NCI-H1105 (cell line): ENCODE measurements at places on chromosomes 11 and 22.
A peak's percentile ranks its signal among the peaks of the same experiment; 100 is the strongest.

GRCh38 chr11:11916981-11917399, 75.2 kb downstream of the USP47 start:
- DNase-seq: no peak

- DNase-seq: no peak
Measured at GRCh38 chr22:43390872-43391271, 20.9 kb upstream of the MPPED1 start.

GRCh38 chr11:134950692-134951304, 538.8 kb upstream of the B3GAT1 start:
- DNase-seq: no peak

GRCh38 chr11:22634897-22635629, 9.4 kb upstream of the FANCF start:
- DNase-seq: peak; percentile 35

DNA sequence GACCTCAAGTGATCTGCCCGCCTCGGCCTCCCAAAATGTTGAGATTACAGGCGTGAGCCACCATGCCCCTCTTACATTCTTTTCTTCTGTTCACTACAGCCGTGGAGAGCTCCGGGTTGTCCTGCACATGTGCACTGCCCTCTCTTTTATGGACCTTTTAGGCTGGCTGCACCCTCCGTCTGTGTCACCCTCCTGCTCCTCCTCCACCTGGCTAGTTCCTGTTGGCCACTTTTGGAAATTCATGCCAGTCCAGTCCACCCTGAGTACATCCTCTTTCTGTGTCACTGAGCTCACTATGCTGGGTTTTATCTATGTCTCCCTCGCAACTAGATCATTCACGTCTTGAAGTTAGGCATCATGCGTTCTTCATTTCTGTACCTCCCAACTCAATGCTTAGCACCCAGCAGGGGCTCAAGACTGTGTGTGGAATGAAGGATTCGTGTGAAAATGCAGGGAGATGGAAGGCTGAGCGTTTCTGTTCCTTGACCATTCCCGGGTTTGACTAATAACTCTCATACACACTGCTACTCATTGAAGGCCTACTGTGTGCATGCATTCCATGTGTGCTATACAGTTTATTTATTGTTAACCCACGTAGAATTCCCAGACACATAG, 60.6 kb downstream of the PTPRJ start:
- no peak for DNase-seq

- DNase-seq: no peak
Measured at GRCh38 chr11:79244241-79244772, 196.5 kb downstream of the TENM4 start.

DNA sequence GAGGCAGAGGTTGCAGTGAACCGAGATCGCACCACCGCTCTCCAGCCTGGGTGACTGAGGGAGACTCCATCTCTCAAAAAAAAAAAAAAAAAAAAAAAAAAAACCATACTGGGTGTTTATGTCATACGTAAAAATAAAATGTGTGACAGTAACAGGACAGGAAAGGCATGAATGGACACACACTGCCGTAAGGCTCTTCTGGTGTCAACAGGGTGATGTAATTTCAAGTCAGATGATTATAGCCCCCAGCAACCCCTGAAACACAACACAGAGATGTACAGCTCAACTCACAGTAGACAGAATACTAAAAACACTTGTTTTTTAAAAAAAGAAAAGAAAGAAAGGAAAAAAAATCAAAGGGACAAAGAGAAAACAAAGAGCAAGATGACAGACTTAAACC, 22.2 kb downstream of the SBF1 start:
- DNase-seq: no peak

DNA sequence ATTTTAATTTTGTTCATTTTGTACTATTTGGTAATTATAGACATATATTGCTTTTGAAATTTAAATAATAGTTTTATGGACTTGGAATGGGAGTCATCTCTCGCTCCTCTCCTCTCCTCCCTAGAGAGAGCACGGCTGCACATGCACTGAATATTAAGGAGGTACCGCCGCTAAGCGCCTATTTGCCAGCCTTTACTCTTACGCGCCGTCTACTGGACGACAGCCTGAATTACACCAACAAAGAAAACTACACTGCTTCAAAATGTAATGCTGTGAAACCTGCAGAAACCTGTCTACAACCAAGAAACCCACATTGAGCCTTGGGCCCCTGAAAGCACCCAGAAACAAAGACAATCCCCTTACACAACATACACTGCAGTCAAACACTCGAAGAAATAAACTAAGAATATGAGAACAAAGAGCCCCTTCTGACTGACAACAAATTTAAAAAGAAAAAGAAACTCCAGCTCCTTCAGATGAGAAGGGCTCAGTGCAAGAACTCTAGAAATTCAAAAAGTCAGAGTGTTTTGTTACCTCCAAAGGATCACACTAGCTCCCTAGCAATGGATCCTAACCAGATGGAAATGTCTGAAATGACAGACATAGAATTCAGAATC, 737.2 kb downstream of the LRRC4C start:
- no peak for DNase-seq

DNA sequence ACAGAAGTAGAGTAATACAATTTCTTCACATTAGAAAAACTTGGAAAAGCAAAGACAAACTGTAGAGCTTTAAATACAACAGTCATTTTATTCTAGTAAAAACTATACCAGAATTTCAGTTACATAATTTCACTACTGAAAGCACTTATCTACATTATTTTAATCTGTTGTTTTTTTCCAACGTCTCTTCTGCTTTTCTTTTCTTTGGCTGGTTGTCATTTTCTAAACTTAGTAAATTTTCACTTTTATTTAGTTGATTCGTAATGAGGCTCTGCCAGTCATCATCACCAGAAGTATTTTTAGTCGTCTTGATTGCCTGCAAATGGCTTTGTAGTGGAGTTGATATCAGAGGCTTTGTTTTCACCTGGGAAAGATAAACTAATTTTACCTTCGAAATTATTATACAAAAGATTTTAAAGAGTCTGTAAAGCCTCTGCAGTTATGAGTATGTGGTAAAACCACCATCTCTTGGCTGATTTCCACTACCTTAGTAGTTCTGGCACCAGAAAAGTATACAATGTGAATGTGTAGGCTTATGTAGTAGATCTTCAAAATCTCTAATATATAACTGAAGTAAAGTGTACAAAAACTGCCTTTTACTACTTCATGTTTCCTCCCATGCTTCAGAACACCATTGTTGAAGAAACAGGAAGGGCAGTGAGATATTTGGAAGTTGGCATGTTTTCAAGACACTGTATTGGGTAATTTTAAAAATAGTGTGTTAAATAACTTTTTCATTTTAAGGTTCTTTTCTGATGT, 19.2 kb downstream of the EIF3M start:
- no peak for DNase-seq

DNA sequence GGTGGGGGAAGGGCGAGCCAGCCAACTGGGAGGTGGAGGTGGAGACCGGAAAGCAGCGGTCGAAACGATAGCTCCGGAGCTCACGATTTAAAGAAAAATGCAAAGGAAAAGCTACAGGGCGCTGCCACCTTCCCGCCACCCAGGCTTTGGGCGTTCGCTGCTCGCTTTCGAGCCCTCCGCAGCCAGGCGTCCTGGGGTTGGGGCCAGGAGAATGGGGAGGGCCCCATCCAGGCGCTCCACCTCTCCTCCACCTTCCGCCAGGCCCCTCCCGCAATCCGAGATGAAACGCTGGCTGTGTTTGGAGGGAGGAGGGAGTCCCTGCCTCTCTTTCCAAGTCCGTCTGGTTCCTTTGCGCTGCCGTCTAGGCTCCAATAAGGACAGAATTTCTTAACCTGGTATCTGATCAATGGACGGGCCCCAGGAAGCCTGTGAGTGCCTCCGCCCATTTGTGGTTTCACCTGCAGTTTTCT, 483 bp upstream of the ABTB2 start:
- peak; percentile 56 for DNase-seq

- DNase-seq: no peak
Measured at GRCh38 chr22:42001121-42001520, 2.5 kb downstream of the WBP2NL start.

DNA sequence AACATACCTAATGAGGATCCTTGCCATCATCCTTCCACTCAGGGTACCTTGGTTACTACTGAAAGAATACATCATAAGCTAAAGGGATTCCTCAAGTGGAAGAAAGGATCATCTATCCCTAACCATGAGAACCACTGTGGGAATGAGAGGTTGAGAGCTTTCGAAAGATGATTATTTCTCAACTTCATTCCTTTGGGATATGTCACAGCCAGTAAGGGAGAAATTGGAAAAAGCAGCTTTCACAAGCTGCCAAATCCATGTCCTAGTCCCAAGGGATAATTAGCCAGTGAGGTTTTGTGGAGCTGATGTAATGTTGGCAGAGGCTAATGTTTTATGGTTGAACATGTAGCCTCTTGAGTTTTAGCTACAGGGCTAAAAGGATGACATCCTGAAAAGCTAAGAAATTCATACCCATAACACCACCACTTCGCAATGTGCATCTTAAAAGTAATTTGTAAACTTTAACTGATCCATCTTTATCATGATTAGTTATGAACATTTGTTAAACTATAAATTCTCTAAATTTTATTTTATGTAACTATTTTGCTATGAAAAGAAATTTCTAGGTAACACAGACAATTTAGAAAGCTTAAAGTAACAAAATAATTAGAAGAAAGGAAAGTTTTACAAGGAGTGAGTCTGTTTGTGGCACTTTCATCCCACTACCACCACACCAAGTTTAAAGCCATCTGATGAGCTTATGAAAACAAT, 123.9 kb downstream of the MRTFA start:
- DNase-seq: no peak

DNA sequence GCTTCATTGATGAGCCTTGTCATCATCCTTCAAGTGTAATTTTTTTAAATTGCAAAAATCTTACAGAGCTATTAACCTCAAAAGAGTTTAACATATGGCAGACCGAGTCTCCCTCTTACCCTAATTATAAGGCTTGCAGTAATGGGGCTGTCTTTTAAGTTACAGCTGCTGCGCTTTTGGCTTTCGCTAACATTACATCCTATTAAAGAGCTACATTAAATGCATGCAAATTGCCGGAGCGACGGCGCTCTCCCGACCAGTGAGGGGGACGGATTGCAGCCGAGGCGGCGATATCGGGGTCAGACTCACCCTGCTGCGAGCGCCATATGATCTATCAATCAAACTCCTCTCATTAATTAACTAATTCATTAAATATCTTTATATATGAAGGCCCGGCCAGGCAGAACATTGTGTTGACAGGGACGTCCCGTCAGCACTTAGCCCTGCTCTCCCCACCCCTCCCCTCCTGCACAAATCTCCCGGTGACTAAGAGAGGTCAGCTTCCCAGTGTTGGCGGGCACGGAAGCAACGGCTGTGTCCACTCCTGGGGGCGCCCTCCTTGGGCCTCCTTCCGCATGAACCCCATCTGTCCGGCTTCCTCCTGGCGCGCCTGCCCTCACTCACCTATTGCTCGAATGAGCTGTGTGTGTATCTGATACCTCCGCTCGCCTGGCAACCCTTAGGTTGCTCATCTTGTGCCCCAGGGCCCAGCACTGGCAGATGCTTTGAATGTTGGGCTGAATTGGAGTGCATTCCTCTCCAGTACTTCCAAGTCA, 156.0 kb upstream of the CADM1 start:
- DNase-seq: no peak

DNA sequence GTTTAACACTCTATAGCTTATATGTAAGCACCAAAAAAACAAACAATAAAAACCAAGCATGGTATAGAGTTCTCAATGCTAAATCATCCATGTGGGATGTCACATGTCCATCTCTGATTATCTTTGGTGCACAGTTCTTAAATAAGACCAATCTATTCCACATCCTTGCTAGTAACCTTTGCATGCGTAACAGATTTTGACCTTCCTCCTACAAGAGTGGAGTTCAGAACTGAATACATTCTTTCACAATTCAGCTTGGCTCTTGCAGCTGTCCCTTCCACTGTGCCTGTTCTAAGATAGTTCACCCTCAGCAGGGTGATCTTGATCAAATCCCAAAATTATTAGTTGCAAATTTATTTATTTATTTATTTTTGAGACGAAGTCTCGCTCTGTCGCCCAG, 21.1 kb downstream of the PRR14L start:
- DNase-seq: no peak

- no peak for DNase-seq
Measured at GRCh38 chr11:11588891-11589290, 32.9 kb downstream of the GALNT18 start.

DNA sequence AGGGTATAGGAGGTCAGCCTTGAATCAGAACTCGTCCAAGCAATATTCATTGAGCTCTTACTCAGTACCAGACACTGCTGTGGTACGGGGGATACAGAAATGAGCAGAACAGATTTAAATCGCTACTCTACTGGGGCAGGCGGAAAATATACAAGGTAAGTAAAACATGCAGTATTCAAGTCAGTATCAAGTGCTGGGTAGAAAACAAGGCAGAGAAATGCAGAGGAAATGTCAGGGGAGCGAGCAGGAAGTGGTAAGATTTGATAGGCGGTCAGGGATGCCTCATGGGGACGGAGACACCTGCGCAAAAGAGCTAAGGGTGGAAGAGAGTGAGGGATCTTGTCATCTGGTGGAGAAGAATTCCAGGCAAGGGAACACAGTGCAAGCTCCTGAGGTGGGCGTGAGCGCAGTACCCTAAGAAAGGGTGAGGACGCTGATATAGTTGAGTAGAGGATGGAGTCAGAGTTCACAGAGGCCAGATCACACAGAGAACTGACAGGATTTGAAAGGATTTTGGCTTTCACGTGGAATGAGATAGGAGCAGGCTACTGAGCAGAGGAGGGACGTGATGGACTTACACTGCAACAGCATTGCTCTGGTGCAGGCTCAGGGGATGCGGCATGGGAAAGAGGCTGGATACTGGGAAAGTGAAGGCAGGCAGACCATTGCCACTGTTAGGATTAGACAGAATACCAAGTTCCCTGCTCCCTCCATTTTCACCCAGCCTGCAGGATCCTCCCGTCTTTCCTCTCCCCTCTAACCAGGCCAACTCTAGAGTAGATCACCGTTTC, 35.8 kb downstream of the SC5D start:
- no peak for DNase-seq

GRCh38 chr11:48066881-48067800, 86.8 kb downstream of the PTPRJ start:
- no peak for DNase-seq

GRCh38 chr22:39724390-39724789, 153.8 kb downstream of the CACNA1I start:
- DNase-seq: no peak

DNA sequence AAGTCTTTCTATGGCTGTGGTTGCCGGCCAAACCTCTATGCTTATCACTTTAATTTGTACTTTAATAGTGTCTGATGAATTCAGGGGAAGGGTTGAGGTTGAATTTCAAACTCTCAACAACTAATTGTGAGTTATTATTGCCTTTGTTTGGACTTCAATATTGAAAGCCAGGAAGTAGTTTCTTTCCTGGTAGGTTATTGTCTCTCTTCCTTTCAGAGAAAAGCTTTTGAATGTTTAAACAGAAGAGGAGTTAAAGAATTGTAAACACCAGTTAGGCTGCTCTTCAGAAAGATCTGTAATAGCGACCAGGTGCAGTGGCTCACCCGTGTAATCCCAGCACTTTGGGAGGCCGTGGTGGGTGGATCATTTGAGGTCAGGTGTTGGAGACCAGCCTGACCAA, 22.2 kb downstream of the NNMT start:
- DNase-seq: peak; percentile 59

- no peak for DNase-seq
Measured at GRCh38 chr11:117887431-117888138, 11.1 kb upstream of the FXYD6 start.
